ENCODE measurements at places on chromosomes 7 and 10.

DNA sequence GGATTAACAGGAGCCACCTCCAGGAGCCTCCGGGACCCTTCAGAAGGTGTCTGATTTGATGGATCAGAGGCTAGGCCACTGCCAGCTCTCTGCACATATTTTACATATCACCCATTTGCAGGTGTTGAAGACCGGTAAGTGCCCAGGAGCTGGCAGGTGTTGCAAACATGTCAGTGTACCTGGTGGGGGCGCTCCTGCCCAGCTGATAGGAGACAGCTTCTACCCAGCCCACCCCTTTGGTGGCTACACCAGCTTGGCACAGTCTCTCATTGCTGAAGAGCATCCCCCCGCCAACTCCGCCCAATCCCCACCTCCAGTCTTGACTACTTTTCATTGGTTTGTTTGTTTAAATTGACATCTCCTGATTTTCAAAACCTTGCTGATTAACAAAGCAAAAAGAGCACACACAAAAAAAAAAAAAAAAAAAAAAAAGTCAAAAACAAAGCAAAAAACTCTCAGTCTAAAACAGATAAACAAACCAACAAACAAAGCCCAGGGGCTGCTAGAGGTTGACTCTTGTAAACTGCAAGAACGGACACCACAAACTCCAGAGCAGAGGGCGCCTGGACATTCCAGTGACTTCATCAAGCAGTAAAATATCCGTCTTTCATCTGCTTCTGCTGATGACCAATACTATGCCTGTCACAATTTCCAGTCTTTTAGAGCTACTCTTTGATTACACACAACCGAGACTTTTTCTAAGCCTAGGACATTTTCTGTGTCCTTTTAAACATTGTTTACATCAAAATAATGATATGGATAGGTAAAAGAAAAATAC, 275.3 kb downstream of the NRG3 start:
- DNase-seq = no peak

DNA sequence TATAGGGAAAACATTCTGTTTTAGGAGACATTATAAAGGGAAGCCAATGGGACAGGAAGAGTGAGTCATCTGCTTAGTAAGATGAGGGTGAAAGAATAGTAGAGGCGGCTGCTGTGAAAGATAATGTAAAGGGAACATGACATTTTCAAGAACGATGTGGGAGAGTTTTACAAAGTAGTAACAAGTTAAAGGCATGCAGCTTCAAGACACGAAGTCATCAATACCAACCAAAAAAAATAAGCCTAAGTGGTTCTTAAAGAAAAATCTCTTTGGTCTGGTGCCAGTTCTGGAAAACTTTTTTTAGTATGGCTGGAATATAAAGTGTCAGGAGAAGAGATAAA, 6.1 kb downstream of the GSTO1 start:
- DNase-seq = no peak

DNA sequence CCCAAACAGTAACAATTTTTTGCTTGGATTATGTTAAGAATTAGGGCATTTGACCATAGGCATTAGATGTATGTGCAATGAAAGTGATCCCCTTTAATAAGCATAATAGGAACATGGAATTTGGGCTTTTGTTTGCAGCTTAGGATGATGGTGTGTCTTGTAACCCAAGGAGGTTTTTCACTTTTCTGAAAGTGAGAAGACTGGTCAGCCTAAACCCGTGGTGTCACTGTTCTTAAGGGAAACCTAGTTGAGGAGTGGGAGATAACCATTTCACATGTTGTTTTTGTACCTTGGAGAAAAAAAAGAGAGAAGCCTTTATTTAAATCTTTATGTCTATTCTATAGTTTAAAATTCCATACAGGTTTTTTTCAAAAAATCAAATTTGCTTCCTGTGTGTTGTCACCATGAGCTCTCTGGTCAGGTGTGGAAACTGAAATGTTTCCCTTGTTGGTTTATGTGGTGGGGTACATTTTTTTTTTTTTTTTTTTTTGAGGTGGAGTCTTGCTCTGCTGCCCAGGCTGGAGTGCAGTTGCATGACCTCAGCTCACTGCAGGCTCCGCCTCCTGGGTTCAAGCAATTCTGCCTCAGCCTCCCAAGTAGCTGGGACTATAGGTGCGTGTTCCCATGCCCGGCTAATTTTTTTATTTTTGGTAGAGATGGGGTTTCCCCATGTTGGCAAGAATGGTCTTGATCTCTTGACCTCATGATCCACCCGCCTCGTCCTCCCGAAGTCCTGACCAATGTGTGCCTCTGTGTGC, 7.7 kb downstream of the CCM2 start:
- no peak for DNase-seq

GRCh38 chr10:58674251-58674650, 161.6 kb downstream of the BICC1 start:
- no peak for DNase-seq

GRCh38 chr7:100430493-100431285, 1.1 kb downstream of the MEPCE start:
- DNase-seq = peak; percentile 89

DNA sequence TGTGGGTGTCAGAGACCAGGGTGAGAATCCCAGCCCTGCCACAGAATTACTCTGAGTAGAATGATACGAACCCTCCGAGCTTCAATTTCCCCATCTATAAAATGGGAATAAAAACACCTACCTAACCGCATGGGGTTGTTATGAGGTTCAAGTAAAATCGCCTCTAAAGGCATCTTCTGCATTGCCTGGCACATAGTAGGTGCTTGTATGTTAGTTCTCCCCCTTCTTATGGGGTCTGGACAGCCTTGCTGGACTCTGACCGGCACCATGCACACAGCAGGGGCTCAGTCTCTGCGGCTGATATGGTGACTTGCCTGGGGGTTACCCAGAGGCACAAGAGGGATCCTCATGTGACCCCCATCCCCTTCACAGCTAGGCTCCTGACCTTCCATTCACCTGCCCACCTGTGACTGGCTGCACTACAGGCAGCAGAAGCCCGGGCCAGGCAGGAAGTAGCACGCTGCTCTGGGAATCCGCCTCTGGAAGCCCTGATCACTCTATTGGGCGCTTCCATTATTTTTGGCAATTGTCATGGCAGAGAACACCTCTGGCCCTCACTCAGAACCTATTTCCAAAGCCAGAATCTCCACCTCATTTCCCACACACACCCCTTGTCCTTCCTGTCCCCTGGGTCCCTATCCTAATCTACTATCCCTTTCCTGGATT, 6.0 kb downstream of the SH3PXD2A start:
- no peak for DNase-seq

- DNase-seq = no peak
Measured at GRCh38 chr10:1217237-1217587, 161.0 kb downstream of the WDR37 start.

DNA sequence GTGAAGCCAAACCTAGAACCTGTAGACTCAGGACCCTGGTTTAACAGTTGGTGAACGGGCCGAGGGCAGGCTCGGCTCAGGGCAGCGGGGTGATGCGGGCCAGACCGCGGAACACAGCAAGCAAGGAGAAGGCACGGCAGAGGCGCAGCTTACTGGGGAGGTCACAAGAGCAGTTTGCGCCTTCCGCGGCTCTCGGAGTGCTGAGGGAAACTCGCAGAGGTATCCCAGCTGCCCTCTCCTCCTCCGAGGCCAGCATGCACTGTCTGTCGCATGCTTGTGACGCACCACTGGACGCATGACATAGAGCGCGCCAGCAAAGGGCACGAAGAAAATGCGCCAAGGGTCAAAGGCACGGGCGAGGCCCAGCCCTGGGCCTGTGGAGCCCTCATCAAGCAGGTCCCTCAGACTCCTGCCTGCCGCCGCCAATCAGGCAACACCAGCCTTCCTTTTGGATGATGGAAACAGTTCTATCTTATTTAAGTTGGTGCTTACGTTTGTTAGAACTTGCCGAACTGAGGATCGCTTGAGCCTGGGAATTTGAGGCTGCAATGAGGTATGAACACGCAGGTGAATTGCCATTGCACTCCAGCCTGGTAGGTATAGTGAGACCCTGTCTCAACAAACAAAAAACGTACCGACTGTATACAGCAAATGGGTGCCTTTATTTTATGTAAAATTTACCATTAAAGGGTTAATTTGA, 574.3 kb upstream of the GHITM start:
- DNase-seq = peak; percentile 76
